CD4-positive, alpha-beta T cell treated with Interleukin-15 for 4 hours (primary cell): ENCODE measurements at places on chromosomes 1 and 21.
A peak's percentile ranks its signal among the peaks of the same experiment; 100 is the strongest.

DNA sequence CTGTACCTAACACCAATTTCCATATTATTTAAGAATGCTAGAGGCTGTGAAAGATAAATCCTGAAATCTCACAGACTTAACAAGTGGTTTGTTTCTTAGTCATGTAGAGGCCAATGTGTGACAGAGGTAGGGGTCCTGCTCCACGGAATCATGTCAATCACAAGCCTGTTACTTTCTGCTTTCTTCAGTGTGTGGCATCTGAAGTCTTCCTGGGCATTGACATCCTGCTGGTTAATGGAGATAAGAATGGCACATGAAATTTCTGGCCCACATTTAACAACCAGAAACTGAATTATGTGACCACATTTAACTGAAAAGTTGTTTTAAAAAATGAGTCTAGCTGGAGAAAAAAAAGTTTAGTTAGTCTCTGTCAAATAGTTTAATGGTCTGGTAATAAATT is 68.3 kb upstream of the PLA2G4A start:
- DNase-seq, result no peak

- peak; percentile 89 for DNase-seq
Measured at GRCh38 chr1:24964811-24965570, 34.9 kb upstream of the RUNX3 start.

- no peak for DNase-seq
Measured at GRCh38 chr1:63787875-63788274, 14.1 kb downstream of the ROR1 start.

- DNase-seq, result no peak
Measured at GRCh38 chr1:178652506-178653490, 72.2 kb upstream of the RALGPS2 start.

GRCh38 chr1:115240297-115240696 is 97.8 kb downstream of the NGF start:
- DNase-seq, result no peak

DNA sequence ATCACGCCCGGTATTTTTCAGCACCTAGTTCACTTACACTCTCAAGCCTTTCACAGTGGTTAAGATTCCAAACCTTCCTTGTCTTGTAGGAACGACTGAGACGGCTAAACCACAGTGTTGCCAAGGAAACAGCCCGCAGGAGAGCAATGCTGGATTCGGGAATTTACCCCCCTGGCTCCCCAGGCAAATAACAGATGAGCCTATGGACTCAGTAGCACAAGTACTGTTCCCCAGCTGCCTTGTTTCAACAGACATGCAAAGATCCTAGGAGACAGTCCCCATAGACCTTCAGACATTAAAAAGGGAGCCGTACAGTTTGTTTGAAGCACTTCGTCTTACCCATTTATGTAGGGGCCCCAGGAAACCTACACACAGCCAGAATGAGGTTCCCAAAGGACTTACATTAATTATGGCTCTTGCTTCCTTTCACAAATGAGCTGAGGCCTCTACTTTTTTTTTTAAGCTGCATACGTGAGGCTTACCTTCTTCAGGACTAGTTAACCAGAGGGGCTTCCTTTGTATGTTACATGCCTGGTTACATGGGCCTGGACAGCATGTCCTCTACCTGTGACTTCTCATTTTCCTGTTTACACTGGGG is 2.7 kb downstream of the SNAPIN start:
- no peak for DNase-seq

GRCh38 chr1:159581422-159581821 is 6.2 kb upstream of the APCS start:
- no peak for DNase-seq

DNA sequence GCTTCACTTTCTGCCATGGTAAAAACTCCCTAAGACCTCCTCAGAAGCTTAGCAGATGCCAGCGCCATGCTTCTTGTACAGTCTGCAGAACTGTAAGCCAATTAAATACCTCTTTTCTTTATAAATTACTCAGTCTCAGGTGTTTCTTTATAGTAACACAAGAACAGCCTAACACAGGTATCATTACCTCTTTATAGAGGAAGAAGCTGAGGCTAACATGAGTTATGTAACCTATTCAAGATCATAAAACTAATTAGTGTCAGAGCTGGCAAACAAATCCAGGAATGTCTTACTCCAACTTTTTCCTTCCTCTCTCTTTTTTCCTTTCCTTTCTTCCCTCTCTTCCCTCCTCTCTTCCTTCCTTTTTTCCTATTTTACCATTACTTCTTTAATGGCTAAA is 9.3 kb downstream of the NTMT2 start:
- DNase-seq, result no peak

DNA sequence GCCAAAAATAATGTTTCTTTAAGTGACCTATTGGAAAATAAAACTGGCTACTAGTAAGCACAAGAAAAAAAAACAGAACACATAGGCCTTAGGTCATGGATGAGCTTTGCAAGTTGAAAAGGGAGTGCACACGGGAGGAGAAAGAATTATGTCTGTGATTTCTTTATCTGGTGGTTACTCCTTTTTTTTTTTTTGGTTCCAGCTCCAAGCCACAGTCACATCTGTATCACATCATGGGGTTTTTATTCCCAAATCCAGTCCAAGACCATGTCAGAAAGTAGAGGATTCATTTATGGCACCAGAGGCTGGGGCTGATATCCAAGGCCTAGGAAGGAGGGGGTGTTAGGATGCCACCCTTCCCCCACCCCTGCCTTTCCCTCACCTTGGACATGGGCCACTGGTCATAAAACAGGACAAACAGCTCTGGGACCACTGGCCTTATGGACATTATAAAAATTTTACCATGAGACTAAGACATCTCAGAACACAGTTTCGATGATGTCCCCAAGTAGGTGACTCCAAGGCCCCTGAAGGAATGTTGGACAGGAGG is 10.3 kb upstream of the HEYL start:
- DNase-seq, result no peak

GRCh38 chr1:244965185-244966030 is 101.1 kb upstream of the HNRNPU start:
- DNase-seq, result no peak

GRCh38 chr1:167084757-167085156 is 5.4 kb downstream of the GPA33 start:
- DNase-seq, result no peak

DNA sequence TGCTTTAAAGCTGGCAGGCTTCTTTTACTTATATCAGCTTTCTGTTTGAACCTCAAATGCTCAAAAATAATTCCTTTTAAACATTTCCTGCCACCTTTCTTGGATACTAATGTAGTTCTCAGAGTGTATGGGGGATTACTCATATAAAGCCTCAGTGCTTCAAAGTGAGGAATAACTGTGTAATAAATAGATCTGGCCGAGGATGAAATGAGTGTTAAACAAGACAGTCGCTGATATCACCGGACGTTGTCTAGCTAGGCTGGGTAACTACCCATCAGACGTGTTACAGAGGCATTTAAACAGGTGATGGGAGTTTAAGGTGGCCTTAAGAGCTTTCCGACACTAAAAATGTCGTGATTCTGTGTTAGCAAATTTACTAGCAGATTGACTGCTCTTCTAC is 53.1 kb downstream of the VANGL2 start:
- no peak for DNase-seq

- no peak for DNase-seq
Measured at GRCh38 chr1:110549831-110550230, 30.9 kb upstream of the KCNA10 start.

DNA sequence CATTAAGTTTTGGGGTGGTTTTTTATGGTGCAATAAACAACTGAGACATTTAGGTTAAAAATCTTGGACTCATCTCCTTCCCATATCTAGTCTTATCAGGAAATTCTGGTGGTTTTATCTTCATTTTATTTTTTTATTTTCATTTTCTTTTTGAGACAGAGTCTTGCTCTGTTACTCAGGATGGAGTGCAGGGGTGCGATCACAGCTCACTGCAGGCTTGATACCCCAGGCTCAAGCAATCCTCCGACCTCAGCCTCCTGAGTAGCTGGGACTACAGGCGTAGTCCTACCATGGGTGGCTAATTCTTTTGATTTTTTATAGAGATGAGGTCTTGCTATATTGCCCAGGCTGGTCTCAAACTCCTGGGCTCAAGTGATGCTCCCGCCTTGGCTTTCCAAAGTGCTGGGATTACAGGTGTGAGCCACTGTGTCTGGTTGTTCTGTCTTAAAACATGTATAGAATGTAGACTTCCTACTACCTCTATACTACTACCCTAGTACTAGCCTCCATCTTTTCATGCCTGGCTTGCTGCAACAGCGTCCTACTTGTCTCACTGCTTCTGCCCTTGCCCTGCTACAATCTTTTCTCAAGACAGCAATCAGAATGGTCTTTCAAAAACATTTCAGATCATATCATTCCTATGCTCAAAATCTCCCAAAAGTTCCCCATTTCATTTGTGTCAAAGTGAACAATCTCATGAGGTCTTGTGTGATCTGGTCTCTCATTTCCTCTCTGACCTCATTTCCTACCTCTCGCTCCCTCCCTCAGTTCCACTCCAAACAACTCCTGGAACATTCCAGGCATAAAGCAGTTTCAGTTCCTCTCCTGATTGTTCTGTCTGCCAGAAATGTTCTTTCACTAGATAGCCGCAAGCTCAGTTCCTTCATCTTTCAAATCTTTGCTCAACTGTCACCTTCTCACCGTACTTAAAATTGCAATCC is 5.9 kb upstream of the FCGR2A start:
- no peak for DNase-seq

DNA sequence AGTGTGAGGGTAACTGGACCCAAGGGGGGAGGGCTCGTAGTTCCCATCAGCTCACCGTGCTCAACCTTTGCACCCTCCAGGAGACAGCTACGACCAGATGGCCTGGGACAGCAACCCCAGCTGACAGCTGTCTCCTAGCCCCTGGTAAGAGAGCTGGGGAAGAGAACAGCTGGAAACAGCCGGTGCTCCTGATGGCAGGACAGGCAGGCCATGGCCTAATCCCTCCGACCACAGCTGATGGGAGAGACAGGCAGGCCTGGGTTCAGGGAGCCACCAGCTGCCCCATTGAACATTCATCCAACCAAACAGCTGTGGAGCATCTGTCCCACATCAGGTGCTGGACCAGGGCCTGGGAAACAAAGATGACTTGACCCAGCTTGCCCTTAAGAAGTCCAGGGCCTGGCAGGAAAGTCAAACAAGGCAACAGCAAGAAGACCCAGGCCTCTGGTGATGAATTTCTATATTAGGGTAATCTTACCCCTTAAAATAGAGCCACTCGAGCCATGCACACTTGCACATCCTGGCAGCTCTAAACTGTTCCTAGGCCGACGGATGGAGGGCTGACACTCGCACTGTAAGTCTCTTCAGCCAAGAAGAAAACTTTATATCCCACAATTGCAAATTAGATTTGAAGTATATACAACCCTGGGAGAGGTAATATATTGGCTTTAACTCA is 12.2 kb downstream of the OLFML2B start:
- DNase-seq, result no peak

GRCh38 chr1:61898658-61899057 is 156.4 kb downstream of the PATJ start:
- no peak for DNase-seq

DNA sequence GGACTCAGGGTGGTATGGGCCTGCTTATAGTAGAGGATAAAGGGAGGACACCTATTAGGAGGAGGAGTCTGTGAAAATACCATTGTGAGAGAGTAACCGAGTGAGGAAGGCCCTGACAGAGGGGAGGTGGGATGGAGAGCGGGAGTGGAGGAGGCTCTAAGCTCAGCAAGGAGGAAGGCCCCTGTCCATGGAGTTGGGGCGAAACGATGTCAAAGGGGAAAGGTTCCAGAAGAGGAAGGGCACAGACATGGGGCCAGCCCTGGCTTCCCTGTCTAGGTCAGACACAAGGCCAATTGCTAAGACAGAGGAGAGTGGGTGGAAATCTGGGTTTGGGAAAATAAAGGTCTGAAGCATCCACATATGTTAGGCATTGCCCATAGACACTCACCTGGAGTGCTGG is 44.2 kb downstream of the ELK4 start:
- DNase-seq, result no peak

GRCh38 chr1:222053790-222054294 is 312.0 kb upstream of the DUSP10 start:
- no peak for DNase-seq

- DNase-seq, result no peak
Measured at GRCh38 chr1:66333466-66334199, 200.3 kb upstream of the SGIP1 start.

GRCh38 chr1:10980094-10980577 is 32.3 kb upstream of the TARDBP start:
- no peak for DNase-seq

GRCh38 chr1:203671047-203671446 is 44.4 kb downstream of the ATP2B4 start:
- DNase-seq, result no peak

- no peak for DNase-seq
Measured at GRCh38 chr1:98205291-98206017, 284.6 kb upstream of the DPYD start.

GRCh38 chr1:214108097-214108446 is 120.3 kb downstream of the PROX1 start:
- no peak for DNase-seq

- no peak for DNase-seq
Measured at GRCh38 chr1:3741566-3742438, 10.4 kb upstream of the CCDC27 start.

DNA sequence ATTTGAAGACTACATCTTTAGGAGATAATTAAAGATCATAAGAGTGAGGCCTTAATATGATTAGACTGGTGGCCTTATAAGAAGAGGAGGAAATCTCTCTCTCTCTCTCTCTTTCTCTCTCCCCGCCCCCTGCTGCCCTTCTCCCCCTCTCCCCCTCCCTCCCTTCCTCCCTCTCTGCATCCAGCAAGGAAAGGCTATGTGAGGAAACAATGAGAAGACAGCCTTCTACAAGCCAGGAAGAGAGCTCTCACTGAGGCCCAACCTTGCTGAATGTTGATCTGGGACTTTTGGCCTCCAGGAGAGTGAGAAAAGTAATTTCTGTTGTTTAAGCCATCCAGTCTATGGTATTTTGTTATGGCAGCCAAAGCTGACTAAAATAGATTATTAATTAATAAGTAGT is 21.6 kb downstream of the FOXD3 start:
- DNase-seq, result no peak

DNA sequence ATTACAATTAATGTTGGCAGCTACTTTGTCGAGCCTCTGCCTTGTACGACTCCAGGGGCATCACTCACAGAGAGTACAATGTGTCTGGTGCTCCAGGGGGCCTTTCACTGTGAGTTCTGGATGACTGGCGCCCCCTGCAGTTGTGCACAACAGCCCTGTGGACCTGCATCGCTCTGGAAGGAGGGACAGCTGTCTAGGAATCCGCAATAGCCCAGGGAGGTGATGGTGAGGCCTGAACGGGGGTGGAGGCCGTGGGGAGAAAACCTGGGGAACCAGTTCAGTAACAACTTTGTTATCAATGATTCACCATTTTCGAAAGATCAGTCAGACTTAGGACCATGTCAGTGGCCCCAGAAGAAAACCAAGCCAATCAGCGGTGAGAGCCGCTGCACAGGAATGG is 189.1 kb downstream of the KAZN start:
- DNase-seq, result no peak

DNA sequence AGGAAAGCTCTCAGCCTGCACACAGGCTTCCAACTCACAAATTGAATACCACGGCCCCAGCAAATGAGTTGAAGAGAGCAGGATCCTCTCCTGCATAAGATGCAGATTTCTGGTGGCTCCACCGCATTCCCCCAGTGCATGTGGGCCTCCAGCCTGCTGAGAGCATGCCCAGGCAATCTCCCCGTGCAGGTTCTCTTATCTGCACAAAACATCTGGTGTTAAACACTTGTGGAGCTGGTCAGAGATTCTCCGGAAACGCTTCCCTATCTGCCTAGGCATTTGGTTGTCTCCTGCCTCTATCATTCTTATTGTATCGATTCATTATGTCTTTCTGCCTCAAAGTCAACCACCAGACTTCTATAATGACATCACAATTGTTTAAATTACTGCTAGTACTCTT is 1349.0 kb upstream of the B3GALT2 start:
- no peak for DNase-seq

GRCh38 chr1:68449901-68450300 is at the start of gene RPE65:
TSS of gene RPE65 (minus strand) at chr1:68449954. CDS start at chr1:68449905, 49 bp downstream.
- DNase-seq, result no peak
